ENCODE measurements at places on chromosomes 7 and 10.

GRCh38 chr7:79063019-79063698, 390.3 kb downstream of the MAGI2 start:
- no peak overlapping the region for H3K4me3 ChIP-seq
- no peak for DNase-seq
- H3K36me3 ChIP-seq: no peaks in the 10 kb centered on the region
- H3K27ac ChIP-seq: no peak overlapping the region
- no peaks in the 10 kb centered on the region for H3K27me3 ChIP-seq

- DNase-seq: no peak
- no peak overlapping the region for H3K27ac ChIP-seq
- no peaks in the 10 kb centered on the region for H3K36me3 ChIP-seq
- H3K4me1 ChIP-seq: no peaks in the 10 kb centered on the region
Measured at GRCh38 chr7:8637322-8637721, 203.9 kb downstream of the NXPH1 start.

- no peaks in the 10 kb centered on the region for H3K4me1 ChIP-seq
- no peak overlapping the region for H3K4me3 ChIP-seq
- no peaks in the 10 kb centered on the region for H3K27me3 ChIP-seq
- peak overlapping the region; percentile 55 for H3K27ac ChIP-seq
- H3K36me3 ChIP-seq: no peaks in the 10 kb centered on the region
- peak; percentile 83 for DNase-seq
Measured at GRCh38 chr10:98361131-98362025, 53.6 kb downstream of the PYROXD2 start.

- no peak overlapping the region for H3K27ac ChIP-seq
- no peaks in the 10 kb centered on the region for H3K36me3 ChIP-seq
- H3K27me3 ChIP-seq: no peaks in the 10 kb centered on the region
- DNase-seq: no peak
- H3K4me3 ChIP-seq: no peak overlapping the region
- no peaks in the 10 kb centered on the region for H3K4me1 ChIP-seq
Measured at GRCh38 chr10:120732067-120732466, 119.1 kb upstream of the WDR11 start.

GRCh38 chr10:72334825-72335393, 19.8 kb downstream of the DNAJB12 start:
- H3K36me3 ChIP-seq: no peaks in the 10 kb centered on the region
- no peak overlapping the region for H3K4me3 ChIP-seq
- peak overlapping the region; percentile 87 for H3K27ac ChIP-seq
- peak; percentile 91 for DNase-seq
- H3K4me1 ChIP-seq: peaks cover 12% of the 10 kb centered on the region

DNA sequence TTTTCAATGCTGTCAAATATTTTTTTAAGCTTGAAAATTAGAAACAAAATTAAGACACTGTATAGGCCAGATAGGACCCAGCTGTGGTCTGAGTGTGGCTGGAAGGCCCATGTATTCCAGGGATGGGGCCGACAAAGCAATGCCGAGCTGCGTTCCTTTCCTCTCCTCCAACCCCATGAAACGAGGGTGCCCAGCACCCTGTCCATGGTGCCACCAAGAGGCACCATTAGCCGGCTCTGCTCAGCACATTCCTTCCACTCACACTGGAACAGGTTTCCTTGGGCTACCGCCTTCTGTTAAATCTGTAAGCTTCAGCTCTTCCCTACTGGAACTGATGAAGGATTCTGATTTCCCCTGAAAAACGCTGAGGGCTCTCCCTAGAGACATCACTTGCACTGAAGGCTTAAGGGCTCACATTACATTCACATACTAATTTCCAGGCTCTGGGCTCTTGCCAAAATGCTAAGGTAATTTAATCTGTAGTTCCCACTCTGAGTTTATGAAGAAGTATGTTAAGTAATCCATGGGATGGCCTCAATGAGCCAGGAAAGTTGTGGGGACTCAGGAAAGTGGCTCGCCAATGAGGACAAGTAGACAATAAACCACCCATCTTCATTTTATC, 73.7 kb upstream of the CAMK2B start:
- H3K4me1 ChIP-seq: peaks cover 7% of the 10 kb centered on the region
- no peak for DNase-seq
- H3K4me3 ChIP-seq: no peak overlapping the region
- H3K27me3 ChIP-seq: no peaks in the 10 kb centered on the region
